ENCODE measurements at places on chromosomes 6 and 20. TPM values are rescaled to one million over a fixed set of nuclear protein-coding genes. Genes with fewer than 3 reads are reported as not detected.

DNA sequence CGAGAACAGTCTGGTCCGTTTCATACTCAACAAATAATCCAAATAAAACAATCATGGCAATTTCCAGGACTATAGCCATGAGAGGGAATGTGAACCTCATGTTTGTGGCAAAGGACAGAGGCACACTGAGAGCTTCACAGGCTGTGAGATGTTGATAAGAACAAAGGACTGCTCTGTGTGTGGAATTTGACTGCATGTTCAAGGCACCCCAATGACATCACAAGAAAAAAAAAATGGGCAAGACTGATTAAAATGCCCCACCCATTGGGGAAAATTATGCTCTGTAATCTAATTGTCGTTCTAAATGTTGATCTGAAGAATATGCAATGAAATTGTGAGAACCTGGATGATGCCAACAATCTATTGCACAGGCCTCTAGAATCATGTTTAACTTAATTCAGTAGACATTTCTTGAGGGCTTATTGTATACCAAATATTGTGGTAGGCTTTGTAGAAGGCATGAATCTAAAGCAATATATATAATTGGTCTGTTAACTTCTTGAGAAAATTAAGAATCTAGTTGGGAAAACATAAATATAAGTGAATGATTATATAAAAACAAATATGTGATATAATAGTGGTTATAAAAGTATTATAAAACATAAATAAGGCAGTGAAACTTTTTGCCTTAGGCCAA, at the start of gene RHAG:
TSS of gene RHAG (minus strand) at position 127 of the 637 bp plus-strand sequence. CDS start at position 100, 27 bp downstream.
- no peak within 1 kb of the TSS for H3K27ac ChIP-seq
- no peak for DNase-seq
- H3K36me3 ChIP-seq = no peaks in the 10 kb centered on the region
- H3K27me3 ChIP-seq = no peaks in the 10 kb centered on the region

DNA sequence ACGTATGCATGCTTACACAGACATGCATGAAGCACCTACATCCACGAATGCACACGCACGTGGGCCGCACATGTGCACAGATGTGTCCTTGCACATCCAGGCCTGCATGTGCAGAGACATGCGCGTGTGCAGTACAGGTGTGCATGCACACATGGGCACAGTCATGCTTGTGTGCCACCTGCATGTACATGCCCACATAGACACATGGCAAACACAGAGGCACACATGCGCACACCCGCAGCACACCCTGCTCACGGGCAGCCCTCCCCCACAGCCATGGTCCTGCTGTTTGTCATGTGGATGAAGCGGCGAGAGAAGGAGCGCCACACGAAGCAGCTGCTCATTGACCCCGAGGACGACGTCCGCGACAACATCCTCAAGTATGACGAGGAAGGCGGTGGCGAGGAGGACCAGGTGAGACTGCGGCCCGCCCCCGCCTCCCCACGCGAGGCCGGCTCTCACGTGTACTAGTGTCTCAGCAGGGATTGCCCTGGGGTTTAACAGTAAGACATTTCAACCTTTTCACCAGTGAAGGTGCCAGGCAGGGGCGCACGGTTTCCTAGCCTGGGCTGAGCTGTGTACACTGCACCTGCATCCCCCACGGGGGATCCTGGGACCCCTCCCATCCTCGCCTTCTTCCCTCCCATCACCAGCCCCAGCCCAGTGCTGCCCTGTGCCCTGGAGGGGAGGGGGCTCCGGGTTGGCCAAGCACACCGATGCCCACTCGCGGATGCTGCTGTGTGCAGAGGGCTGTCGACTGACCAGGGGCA, 132.8 kb downstream of the TAF4 start:
- H3K27me3 ChIP-seq = no peaks in the 10 kb centered on the region
- H3K27ac ChIP-seq = no peak overlapping the region
- no peaks in the 10 kb centered on the region for H3K4me1 ChIP-seq
- H3K4me3 ChIP-seq = no peak overlapping the region

GRCh38 chr6:24910331-24910960, 25.3 kb downstream of the RIPOR2 start:
- H3K27ac ChIP-seq = no peak overlapping the region
- peaks cover 15% of the 10 kb centered on the region for H3K36me3 ChIP-seq
- peaks cover 100% of the 10 kb centered on the region for H3K27me3 ChIP-seq
- peaks cover 7% of the 10 kb centered on the region for H3K4me1 ChIP-seq
- peak; percentile 45 for DNase-seq
- H3K4me3 ChIP-seq = peak overlapping the region; percentile 76

- H3K4me3 ChIP-seq = no peak overlapping the region
- no peaks in the 10 kb centered on the region for H3K36me3 ChIP-seq
- no peak for DNase-seq
- no peak overlapping the region for H3K27ac ChIP-seq
Measured at GRCh38 chr6:22589118-22589517, 19.8 kb downstream of the HDGFL1 start.

DNA sequence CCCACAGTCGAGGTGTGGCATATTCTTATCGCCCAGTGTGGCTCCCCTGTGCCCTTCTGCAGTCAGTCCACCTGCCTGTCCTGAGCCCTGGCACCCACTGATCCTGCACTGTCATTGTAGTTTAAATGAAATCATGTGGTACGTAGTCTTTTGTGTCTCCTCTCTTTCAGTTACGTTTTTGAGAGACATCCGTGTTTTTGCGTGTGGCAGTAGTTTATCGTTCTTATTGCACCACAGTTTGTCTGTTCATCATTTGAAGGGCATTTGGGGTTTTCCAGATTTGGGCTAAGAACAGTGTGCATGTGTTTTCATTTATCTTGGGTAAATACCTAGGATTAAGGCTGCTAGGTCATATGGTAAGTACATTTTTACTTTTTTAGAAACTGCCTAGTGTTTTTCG, 49.3 kb downstream of the SPATA2 start:
- no peaks in the 10 kb centered on the region for H3K4me1 ChIP-seq
- no peak overlapping the region for H3K27ac ChIP-seq
- no peak overlapping the region for H3K4me3 ChIP-seq
- DNase-seq = no peak
- H3K27me3 ChIP-seq = no peaks in the 10 kb centered on the region

The KHDRBS2 gene
- total RNA-seq = not detected

- no peak overlapping the region for H3K4me3 ChIP-seq
- no peak overlapping the region for H3K27ac ChIP-seq
- H3K27me3 ChIP-seq = no peaks in the 10 kb centered on the region
Measured at GRCh38 chr6:119526561-119527230, 177.1 kb upstream of the MAN1A1 start.

- H3K4me1 ChIP-seq = no peaks in the 10 kb centered on the region
- H3K27ac ChIP-seq = no peak overlapping the region
- H3K4me3 ChIP-seq = no peak overlapping the region
- no peak for DNase-seq
Measured at GRCh38 chr6:80174900-80175572, 68.6 kb downstream of the BCKDHB start.

- H3K4me1 ChIP-seq = no peaks in the 10 kb centered on the region
- no peak overlapping the region for H3K27ac ChIP-seq
- H3K4me3 ChIP-seq = no peak overlapping the region
- H3K27me3 ChIP-seq = peaks cover 10% of the 10 kb centered on the region
- DNase-seq = no peak
Measured at GRCh38 chr6:156440688-156441087, 336.5 kb upstream of the ARID1B start.

- peak; percentile 70 for DNase-seq
- H3K27ac ChIP-seq = peak overlapping the region; percentile 91
- H3K4me3 ChIP-seq = peak overlapping the region; percentile 99
- H3K27me3 ChIP-seq = no peaks in the 10 kb centered on the region
Measured at GRCh38 chr6:31158863-31159855, 770 bp downstream of the TCF19 start.

- H3K27me3 ChIP-seq = no peaks in the 10 kb centered on the region
- H3K36me3 ChIP-seq = peaks cover 43% of the 10 kb centered on the region
- peak overlapping the region; percentile 69 for H3K4me3 ChIP-seq
- no peaks in the 10 kb centered on the region for H3K4me1 ChIP-seq
- peak; percentile 24 for DNase-seq
- peak overlapping the region; percentile 27 for H3K27ac ChIP-seq
Measured at GRCh38 chr6:107116328-107116892, 1.1 kb upstream of the BEND3 start.

DNA sequence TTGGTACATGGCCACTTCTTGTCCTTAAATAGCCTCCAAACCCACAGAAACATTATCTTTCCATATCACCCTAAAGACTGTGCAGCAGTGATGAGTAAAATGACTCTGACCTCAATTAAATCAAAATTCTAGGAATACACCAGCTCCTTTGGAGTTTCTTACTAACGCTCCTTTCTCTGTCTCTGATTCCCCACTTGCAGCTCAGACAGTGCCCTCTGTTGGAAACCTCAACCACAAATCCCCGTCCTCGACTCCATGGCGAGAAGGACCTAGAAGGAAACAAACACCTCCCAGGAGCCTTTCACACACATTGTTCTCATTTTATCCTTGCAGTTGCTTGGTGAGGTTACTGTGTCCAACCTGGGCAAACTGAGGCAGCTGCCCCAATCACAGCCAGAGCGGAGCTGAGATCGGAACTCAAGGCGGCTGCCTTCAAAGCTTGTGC, 17.7 kb upstream of the PARD6B start:
- peaks cover 55% of the 10 kb centered on the region for H3K4me1 ChIP-seq
- peak; percentile 59 for DNase-seq
- peaks cover 6% of the 10 kb centered on the region for H3K36me3 ChIP-seq
- H3K27ac ChIP-seq = no peak overlapping the region

The ASIP gene
- total RNA-seq = not detected

GRCh38 chr6:137013738-137014602, 30.8 kb downstream of the IL20RA start:
- no peaks in the 10 kb centered on the region for H3K4me1 ChIP-seq
- no peak overlapping the region for H3K27ac ChIP-seq
- no peaks in the 10 kb centered on the region for H3K27me3 ChIP-seq
- H3K36me3 ChIP-seq = no peaks in the 10 kb centered on the region
- no peak overlapping the region for H3K4me3 ChIP-seq

GRCh38 chr6:37696220-37696840, 1.4 kb downstream of the MDGA1 start:
- H3K27ac ChIP-seq = no peak overlapping the region
- DNase-seq = no peak
- H3K4me3 ChIP-seq = peak overlapping the region; percentile 81
- peaks cover 74% of the 10 kb centered on the region for H3K27me3 ChIP-seq
- peaks cover 25% of the 10 kb centered on the region for H3K4me1 ChIP-seq

GRCh38 chr6:2839982-2840748, 1.5 kb downstream of the SERPINB1 start:
- H3K27ac ChIP-seq = peak overlapping the region; percentile 99
- H3K4me3 ChIP-seq = peak overlapping the region; percentile 91
- H3K27me3 ChIP-seq = no peaks in the 10 kb centered on the region
- H3K4me1 ChIP-seq = peaks cover 9% of the 10 kb centered on the region

DNA sequence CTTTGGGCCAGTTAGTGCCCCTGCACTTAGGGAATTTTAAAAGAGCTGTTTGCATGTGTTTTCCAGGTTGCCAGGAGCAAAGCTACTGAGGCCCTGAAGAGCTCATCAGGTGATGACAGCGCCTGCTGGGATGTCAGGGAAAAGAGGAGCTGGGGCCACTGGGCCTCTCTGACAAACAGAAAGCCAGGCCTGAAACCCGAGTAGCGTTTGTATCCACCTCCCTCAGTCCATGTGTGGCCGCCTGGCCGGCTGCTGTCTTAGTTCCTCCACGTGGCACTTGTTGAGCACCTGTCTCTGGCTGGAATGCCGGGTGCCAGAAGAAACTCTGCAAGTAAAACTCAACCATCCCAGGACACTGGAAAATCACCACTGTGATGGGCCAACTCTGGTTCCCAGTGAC, 601.2 kb downstream of the CDH26 start:
- no peak overlapping the region for H3K27ac ChIP-seq
- H3K27me3 ChIP-seq = peaks cover 40% of the 10 kb centered on the region
- no peaks in the 10 kb centered on the region for H3K36me3 ChIP-seq
- H3K4me3 ChIP-seq = no peak overlapping the region
- no peaks in the 10 kb centered on the region for H3K4me1 ChIP-seq
